ENCODE measurements at places on chromosomes 13 and 19. TPM values are rescaled to one million over a fixed set of nuclear protein-coding genes. Genes with fewer than 3 reads are reported as not detected.

Gene PLPP2
- 120 TPM for total RNA-seq

Gene MATK
- not detected for total RNA-seq

Gene KCNC3
- total RNA-seq, result under 0.01 TPM

Gene KLHL1
- not detected for total RNA-seq

Gene ZNF430
- total RNA-seq, result 14.2 TPM

Gene CFAP97D2
- not detected for total RNA-seq

Gene FARP1
- total RNA-seq, result 19.5 TPM

Gene NLRP9
- total RNA-seq, result not detected
